Naive thymus-derived CD8-positive, alpha-beta T cell (primary cell): ENCODE measurements at places on chromosomes 2 and 18.

DNA sequence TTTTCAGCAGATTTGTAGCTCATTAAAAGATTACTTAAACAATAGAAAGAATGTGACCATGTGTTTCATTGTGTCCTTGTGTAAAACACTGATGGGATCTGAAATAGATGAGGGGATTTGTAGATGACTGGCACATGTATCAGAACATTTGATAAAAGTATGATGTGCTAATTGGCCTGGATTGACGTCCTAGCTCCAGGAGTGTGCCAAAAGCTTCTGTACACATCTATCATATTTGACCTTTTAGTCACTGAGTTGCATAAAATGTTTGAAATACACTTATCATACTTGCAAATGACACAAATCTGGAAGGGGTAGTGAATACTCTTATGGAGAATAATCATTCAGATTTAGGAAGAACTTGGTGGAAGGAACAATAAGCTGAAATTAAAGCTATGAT is 778.5 kb downstream of the ERBB4 start:
- no peak for DNase-seq

DNA sequence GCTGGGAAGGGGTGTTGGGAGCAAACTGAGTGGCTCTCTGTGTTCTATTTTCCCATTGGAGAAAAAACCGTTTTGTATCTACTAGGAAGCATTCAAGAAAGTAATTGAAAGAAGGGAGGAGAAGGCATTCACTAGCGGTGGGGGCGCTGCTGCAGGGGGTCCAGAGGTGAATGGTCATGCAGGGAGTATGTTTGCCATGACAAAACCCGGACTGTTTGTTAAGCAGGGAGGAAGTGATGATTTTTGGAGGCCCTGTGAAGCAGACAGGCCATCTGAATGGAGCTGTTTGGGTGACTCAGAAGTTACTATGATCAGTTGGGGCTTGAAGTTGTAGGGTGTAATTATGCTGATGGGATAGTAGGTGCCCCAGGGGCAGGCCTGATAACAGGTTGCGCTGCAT is 7.0 kb downstream of the TAF4B start:
- DNase-seq, result no peak

- no peak for DNase-seq
Measured at GRCh38 chr2:23135481-23136100, 249.4 kb upstream of the KLHL29 start.

DNA sequence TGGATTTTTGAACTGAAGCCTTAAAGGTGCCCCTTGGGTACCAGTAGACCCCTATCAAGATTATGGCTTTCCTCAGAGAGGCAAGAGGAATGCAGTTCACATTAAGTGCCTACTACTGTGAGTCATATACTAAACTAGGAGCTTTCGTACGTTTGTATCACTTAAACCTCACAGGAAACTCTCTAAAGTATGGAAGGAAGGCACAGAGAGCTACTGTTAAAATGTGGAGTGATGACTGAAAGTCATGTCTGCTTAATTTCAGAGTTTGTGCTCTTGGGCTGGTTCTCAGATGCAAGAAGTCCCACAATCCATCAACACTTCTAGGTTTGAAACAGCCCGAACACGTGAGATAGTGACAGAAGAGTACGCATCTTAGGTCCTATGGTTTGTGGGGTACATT is 4.7 kb downstream of the PLCL1 start:
- no peak for DNase-seq

DNA sequence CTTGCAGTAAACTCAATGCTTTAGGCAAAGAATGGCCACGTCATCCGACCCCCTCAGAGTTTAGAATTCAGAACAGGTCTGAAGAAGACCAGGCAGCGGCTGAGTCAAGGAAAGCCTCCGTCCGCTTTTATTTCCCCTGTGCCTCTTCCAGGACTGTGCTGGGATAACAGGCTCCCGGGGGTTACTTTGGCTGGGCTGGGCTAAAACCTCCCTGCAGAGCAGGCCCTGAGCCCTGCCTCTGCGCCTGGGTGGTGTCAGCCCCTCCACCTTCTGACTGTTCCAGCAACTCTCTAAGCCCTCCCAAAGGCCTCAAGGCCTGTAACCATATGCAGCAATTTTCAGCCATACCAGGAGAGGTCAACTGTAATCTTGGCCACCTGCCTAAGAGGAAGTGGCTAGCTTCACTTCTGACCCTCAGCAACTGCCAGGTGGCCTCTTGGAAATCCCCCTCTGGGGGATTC is 166.5 kb downstream of the RPIA start:
- DNase-seq, result no peak

DNA sequence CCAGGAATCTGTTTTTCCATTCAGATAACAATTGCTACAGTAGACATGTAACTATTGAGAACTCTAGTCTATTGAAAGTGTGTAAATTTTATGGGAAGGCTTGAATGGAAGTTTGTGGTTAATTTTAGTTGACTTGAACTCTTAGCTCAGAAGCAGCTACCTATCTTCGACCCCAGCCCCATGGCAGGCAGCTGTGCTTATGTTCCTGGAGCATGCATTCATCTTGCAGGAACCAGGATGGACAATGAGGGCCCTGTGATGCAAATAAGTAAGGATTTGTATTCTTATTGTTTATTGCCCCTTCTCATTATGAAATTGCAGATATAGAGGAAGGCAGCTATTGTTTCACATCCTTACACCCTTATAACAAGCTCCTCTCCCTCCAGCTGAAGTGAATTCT is 1252.2 kb downstream of the DPP10 start:
- no peak for DNase-seq

DNA sequence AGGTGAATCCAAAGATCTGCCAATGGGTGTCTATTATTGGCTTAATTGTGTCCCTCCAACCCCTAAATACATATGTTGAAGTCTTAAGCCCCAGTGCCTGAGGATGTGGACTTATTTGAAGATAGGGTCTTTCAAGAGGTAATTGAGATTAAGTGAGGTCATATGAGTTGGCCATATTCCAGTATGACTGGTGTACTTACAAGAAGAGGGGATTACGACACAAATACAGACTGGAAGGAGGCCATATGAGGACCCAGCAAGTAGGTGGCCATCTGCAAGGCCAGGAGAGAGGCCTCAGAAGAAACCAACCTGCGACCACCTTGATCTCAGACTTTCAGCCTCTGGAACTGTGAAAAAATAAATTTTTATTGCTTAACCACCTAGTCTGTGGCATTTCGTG is 121.1 kb upstream of the FN1 start:
- DNase-seq, result no peak

- no peak for DNase-seq
Measured at GRCh38 chr2:210873631-210874030, 317.2 kb downstream of the CPS1 start.

GRCh38 chr18:56702946-56703345 is 51.8 kb downstream of the WDR7 start:
- no peak for DNase-seq

- no peak for DNase-seq
Measured at GRCh38 chr18:46899274-46899948, 17.9 kb downstream of the PIAS2 start.

DNA sequence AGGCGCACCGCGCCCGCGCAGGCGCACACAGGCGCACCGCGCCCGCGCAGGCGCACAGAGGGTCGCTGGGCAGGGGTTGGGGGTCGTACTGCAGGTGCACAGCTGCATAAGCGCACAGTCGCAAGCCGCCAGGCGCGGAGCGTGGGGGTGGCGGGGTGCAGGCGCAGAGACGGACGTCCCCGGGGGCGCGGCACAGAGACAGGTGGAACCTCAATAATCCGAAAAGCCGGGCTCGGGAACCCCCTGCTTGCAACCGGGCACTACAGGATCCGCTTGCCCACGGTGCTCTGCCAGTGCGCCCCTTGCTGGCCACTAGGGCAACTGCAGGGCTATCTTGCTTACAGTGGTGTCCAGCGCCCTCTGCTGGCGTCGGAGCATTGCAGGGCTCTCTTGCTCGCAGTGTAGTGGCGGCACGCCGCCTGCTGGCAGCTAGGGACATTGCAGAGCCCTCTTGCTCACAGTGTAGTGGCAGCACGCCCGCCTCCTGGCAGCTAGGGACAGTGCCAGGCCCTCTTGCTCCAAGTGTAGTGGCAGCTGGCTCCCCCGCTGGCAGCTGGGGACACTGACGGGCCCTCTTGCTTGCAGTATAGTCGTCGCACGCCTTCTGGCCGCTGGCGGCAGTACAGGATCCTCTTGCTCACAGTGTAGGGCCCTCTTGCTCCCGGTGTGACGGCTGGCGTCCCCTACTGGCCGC is 34.9 kb downstream of the FAM110C start:
- DNase-seq, result peak; percentile 57

GRCh38 chr2:4827836-4828235 is 864.3 kb upstream of the SOX11 start:
- no peak for DNase-seq

DNA sequence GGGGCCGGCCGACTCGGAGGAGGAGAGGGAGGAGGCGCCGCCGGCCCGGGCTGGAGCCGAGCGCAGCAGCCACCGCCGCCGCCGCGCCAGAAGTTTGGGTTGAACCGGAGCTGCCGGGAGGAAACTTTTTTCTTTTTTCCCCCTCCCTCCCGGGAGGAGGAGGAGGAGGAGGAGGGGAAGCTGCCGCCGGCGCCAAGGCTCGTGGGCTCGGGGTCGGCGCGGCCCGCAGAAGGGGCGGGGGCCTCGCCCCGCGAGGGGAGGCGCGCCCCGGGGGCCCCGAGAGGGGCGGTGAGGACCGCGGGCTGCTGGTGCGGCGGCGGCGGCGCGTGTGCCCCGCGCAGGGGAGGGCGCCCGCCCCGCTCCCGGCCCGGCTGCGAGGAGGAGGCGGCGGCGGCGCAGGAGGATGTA is 316 bp downstream of the CRIM1 start:
- no peak for DNase-seq

DNA sequence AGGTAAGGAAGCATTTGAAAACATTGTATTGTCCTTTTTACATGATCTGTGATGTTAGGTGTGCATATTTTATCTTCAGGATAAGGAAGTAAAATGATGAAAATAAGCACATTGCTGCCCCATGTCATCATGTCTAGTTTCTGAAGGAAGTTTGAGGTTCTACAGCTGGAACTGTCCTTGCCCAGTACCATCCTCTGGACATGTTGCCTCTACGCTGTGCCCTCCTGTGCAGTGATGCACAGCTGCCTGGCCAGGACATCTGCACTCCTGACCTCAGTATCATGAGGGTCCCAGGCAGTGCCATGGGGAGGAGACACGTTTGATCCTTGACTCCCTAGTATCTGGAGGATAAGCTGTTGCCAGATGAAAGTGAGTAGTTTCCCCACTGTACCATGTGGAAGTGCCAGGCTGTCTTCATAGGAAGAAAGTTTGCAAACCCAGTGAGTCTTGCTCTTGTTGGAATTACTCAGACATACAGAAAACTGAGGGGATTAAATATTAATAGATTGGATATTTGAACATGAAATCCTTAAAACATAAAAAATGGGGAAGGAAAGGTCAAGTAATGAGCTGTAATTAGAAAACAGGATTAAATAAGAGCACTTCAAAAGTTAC is 9.5 kb downstream of the ALKAL2 start:
- no peak for DNase-seq

- no peak for DNase-seq
Measured at GRCh38 chr18:54388203-54389142, 30.8 kb downstream of the C18orf54 start.

GRCh38 chr2:52222128-52222527 is 1190.2 kb upstream of the NRXN1 start:
- no peak for DNase-seq

GRCh38 chr2:119511989-119512388 is 12.3 kb downstream of the SCTR start:
- no peak for DNase-seq

GRCh38 chr18:51430538-51430937 is 233.1 kb upstream of the MEX3C start:
- no peak for DNase-seq

GRCh38 chr2:206443735-206444527 is 599 bp downstream of the ADAM23 start:
- no peak for DNase-seq

GRCh38 chr18:63505566-63506335 is 29.0 kb downstream of the SERPINB5 start:
- DNase-seq, result no peak

DNA sequence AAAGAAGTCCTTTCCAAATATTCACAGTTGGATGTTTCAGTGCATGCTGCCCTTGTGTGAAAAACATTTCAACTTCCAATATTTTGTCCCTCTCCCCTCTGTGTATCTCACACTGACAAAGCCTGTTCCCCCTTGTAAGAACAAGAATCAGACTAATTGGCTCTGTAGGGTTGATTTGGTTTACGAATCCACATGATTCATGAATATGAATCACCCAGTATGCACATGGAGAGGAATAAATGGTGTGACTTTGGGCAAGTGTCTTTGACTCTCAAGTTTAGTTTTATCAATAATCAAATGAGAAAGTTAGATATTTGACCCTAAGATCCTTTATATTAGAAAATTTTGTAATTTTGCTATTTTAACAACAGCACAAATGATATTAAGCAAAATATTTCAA is 9.3 kb upstream of the CDH20 start:
- no peak for DNase-seq

DNA sequence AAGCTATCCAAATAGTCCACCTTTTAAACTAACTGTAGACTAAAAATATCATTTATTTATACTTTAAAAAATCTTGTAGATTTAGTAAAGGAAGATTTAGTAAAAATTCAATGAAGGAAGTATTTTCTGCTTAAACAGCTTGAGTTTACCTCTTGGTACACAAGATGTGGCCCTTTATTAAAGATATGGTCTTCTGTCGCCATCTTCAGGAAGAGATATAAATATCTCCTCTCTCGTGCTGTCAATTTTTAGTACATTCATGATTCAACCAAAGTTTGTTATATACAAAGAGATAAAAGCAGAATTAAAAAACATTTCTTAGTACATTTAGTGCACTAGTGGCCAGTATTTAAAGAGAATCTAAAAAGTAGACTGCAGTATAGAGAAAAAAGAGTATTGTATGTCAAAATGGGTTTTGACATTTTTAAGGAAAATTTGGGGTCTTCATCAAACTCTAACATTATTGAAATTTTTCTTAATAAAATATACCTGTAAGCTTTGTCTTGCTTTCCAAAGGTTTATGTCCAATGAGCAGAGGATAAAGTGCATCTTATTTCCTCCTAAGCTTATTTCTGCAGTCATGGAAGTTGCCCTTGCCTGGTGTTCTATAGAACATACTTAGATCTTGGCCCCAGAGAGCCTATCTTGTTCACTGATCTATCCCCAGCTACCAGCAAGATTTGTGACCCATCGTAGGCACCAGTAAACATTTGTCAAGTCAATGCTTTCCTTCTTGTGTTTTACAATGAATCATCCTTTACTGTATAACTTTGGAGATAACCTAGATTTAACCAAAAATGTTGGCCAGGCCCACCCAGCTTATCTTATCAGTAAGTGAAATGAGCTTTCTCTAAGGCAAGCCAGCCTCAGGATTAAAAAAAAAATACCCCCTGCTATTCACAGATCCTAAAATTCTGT is 18.5 kb upstream of the EML6 start:
- peak; percentile 62 for DNase-seq

- no peak for DNase-seq
Measured at GRCh38 chr2:64957109-64957903, 31.9 kb upstream of the SLC1A4 start.
